ENCODE measurements at places on chromosomes 2 and 18.
A peak's percentile ranks its signal among the peaks of the same experiment; 100 is the strongest.

GRCh38 chr2:188984680-188985079 lies 10.5 kb downstream of the COL3A1 start:
- DNase-seq, result no peak

DNA sequence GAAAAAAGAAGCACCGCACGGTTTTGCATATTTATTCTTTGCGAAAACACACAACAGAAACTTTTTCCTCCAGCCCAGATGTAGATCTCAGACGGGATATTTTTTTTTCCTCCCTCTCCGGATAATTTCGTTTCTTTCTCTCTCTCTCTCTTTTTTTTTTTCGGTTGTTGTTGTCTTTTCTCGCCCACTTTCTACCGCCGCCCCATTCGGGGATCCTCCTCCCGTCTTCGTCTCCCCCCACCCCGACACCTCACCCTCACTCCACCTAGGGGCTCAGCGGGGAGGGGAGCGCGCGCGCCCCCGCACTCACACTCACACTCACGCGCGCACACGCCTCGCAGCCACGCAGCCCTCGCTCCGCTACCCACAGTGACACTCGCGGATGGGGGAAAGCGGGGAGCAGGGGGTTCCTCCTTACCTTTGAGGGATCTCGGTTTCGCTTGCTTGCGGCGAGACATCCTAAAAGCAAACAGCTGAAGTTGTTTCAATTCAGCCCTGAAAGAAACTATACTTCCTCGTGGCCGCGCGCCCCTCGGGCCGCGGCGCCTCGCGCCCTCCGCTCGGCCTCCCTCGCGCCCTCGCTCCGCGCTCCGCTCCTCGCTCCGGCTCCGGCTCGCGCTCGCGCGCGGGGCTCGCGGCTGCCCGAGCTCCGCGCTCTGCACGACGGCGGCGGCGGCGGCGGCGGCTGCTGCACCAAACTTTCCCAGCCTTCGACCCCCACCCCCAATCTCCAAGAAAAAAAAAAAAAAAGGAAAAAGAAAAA lies 1.3 kb downstream of the ZNF521 start:
- peak; percentile 36 for DNase-seq

DNA sequence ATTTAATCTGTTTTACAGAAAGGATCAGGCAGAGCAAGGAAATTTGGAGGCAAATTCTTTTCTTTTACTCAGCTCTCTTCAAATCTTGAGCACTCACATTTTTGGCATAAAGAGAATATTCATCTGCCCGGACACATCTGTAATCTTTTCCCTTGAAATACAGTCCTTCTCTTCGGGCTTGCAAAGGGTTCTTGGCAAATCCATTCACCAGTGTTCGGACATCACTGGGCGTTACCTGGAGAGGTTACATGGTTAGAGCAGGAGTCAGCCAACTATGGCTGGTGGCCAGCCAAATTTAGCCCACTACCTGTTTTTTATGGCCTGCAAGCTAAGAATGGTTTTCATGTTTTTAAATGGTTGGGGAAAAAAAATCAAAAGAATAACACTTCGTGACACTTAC lies 2.1 kb downstream of the PFN4 start:
- DNase-seq, result no peak

DNA sequence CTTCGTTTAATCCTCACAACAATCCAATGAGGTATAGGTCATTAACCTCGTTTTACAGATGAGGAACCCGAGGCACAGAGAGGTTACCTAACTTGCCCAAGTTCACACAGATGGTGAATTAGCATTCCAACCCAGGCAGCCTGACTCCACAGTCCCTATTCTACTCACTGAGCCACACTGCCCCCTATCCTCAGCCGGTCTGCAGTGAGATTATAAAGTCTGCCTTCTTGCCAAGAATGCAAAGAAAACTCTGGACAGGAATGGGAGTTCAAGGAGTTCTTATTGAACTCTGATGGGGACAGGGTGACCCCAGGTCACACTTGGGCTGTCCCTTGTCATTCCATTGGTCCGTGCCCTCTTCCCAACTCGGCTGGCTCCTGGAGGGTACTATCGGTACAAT lies 118.1 kb upstream of the MSH6 start:
- no peak for DNase-seq

DNA sequence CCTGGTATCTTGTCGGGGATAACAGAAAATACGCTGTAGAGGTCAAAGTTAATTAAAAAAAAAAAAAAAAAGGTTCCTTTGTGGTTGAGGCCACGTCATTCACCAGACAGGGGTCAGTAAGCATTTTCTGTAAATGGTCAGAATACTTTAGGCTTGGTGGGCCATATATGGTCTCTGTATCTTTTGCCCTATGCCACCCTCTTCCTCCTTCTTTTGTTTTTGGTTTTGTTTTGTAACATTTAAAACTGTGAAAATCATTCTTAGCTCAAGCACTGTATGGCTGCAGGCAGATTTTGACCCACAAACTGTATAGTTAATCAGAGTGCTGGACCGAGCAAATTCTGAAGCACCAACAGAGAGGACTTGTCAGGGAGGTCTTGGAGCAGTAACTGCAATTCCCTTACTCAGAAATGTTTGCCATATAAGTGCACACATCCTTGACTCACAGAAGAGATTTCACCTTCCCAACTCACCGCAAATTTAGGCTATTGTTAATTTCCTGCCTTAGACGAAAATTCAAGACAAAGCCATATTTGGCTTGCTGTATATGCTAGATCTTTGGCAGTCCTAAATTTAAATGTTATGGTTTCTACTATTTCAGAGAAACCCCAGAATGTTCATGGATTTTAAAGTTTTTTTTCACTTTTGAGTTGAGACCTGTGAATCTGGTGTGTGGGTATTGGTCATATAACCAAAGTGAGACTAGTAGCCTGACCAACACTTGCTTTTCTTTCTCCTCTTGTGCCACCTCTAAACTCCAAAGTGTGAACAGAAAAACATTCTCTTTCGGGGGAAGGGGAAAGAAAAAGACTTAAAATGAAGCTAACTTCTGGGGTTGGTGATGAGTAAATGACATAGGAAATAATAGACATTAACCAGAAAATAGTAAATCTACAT lies 65.4 kb downstream of the DOCK10 start:
- no peak for DNase-seq

DNA sequence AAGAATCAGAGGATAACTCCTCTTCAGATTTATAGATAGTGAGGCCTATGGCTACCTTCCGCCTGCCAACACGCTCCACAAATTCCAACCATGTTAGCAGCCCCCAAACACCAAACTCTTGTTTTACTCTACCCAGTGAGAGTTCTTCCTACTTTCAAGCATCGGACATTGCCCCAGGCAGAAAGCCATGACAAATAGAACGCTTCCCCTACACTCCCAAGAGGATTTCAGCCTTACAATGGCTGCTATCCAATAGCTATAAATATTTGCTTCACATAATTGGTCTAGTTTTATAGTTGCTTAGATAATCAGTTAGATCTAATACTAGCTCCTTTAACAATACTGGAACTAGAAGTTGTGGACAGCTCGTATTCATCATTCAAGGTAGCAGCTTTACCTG lies 503.4 kb upstream of the VRK2 start:
- DNase-seq, result no peak

DNA sequence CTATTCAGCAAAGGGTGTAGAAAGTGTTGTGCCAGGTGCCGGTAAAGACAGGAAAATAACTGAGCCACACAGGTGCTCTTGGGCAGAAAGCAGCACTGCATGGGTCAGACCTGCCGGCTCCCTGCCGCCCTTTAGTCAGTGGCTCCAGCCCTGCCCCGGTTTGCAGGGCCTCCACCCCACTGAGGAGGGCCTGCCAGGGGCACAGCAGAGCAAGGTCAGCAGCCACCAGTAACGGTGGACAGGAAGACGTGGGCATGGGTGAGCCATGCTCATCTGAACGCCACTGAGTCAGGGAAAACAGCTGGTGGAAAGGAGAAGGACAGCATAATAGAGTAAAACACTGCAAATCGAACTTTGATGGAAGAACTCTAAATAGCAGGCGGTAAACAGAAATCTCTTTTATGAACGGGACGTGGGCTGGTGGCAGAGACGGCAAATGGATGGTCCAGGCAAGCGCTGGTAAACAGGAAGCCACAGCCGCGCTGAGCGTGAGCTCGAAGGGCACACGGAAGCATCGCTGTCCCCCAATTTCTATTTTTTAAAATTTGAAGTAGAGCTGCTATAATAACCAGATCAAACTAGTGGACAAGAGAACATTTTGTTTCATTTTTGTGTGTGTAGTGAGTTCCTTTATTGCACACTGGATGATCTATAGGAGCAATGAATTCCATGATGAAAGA lies 141.8 kb upstream of the ALKAL2 start:
- DNase-seq, result no peak

GRCh38 chr2:419687-420317 lies 131.9 kb upstream of the ALKAL2 start:
- DNase-seq, result no peak

DNA sequence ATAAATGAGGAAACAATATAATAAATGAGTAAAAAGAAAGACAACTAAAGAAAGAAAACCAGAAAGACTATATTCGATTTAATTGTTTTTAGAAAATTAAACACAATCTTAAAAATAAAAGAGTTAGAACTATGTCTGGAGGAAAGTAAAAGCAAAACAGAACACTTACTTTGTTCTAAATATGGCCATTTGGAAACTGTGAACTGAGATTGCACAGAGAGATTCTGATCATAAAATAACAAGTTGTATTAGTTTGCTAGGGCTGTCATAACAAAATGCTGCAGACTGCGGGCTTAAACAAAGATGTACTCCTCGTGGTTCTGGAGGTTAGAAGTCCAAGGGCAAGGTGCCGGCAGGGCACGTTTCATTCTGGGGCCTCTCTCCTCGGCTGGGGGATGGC lies 128.1 kb upstream of the AQP4 start:
- DNase-seq, result no peak

- DNase-seq, result peak; percentile 28
Measured at GRCh38 chr18:58091099-58091611, 47.1 kb downstream of the NEDD4L start.

Data from suppressor macrophage treated with lipopolysaccharide for 4 hours (primary cell).